Foreskin fibroblast (primary cell): ENCODE measurements at places on chromosomes 3 and 15.
A peak's percentile ranks its signal among the peaks of the same experiment; 100 is the strongest.

GRCh38 chr3:139198929-139199328 lies 144.9 kb upstream of the MRPS22 start:
- peak; percentile 66 for DNase-seq

DNA sequence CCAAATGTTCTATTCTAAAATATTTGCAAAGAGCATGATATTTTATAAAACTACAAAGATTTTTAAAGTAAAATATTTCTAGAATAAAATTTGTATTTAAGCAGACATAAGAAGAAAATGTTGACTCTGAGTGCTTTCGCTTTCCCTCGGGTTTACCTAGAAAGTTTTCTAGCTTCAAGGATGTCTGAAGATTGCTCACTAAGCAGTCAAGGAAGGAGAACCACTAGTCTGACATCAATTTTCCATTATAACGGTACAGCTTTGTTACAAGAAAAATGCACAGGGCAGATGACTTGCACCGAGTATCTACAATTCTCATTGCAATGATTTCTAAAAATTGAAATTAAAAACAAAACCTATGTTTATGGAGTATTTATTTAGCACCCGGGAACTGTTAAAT lies 14.2 kb downstream of the GPR15 start:
- DNase-seq = no peak

GRCh38 chr3:177554895-177555759 lies 357.8 kb upstream of the TBL1XR1 start:
- DNase-seq = peak; percentile 28

GRCh38 chr15:67322481-67322880 lies 67.9 kb downstream of the IQCH start:
- no peak for DNase-seq

DNA sequence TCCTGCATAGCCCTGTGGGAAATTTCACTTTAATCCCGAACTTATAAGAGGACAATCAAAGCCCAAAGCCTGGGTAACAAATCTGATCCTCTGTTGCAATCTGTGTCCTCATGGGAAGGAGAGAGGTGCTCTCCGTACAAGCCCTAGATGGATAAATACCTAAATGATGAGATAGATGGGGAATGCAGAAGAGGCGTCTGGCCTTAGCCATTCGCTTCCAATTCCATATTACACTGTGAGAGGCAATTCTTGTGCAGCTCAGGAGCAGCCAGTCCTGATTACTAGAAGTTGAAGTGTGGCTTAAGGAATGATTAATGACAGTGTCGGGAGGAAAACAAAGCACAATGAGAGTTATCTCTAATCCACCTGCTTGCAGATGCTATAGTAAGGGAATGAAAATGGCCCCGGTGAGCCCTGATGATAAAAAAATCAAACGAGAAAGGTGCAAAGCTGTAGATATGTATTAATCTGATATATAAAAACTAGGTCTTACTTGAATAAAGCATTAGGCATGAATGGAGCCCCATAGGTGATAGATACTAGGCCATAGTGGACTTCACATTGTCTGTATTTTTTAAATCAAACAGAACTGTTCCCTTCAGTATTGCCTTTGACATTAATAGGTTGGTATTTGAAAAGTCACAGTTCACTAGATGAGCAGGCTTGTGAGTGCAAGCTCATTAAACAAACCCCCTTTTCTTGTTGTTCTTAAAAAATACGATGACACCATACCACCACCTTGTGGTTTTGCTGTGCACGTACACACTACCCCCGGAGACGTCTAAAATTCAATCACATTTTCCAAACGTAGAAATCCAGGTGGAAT lies 54.2 kb upstream of the TMCO5A start:
- DNase-seq = peak; percentile 50

GRCh38 chr3:89113344-89113743 lies 5.9 kb downstream of the EPHA3 start:
- no peak for DNase-seq

DNA sequence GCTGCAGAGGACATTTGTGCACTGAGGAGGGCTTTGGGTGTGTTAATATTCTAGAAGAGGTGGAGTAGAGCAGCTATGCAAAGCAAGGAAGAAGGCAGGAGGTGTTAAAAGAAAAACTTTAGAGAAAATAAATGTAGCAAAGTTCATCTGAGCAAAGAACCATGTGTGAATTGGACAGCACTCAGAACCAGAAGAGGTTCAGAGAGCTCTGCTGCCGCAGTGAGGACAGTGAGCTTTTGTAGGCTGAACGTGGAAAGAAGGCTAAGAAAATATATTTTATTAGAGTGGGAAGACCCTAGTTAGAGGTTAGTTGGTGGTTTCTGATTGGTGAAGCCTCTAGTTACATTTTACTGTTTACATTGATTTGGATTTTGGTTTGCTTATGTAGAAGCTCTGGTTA lies 50.7 kb downstream of the ST6GAL1 start:
- no peak for DNase-seq

DNA sequence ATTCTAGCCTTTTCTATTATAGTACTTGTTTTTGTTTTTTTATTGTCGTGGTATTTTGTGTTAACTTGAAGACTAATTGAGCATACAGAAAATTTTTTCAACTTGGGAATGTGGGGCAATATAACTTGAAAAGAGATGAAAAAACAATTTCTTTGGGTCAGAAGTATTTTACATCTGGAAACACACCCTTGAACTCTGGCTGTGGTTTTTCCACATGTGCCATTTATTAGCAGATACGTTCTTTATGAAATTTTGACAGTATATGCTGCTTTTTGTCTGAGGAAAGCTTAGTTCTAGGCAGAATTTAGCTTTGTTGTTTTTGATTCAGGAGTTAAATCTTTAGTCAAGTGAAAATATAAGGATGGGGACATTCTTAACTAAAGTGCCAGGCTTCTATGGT lies 44.7 kb downstream of the TCF12 start:
- peak; percentile 71 for DNase-seq

GRCh38 chr3:170528726-170529125 lies 57.1 kb downstream of the SLC7A14 start:
- no peak for DNase-seq

GRCh38 chr3:52090131-52090932 lies 34.0 kb upstream of the DUSP7 start:
- DNase-seq = peak; percentile 92

DNA sequence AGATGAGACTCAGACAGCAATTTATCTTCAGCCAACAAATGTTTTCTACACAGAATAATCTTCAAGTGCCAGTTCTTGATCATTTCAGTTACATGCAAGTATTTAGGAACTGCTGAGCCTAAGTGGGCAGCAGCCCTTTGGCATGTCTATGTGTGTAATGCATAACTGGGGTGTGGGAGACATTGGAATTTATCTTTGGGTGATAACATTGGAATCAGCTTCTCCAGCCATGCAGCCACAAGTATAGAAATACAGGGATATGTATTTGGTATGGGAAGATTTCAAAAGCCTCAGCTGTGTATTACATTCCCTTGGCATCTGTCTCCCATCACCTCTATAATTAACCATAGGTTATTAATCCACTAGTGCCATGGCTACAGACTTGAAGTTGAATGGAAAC lies 63.4 kb upstream of the FOXP1 start:
- no peak for DNase-seq

- DNase-seq = no peak
These were observed 337.2 kb upstream of the DNAJC19 start for GRCh38 chr3:181326637-181327223.

DNA sequence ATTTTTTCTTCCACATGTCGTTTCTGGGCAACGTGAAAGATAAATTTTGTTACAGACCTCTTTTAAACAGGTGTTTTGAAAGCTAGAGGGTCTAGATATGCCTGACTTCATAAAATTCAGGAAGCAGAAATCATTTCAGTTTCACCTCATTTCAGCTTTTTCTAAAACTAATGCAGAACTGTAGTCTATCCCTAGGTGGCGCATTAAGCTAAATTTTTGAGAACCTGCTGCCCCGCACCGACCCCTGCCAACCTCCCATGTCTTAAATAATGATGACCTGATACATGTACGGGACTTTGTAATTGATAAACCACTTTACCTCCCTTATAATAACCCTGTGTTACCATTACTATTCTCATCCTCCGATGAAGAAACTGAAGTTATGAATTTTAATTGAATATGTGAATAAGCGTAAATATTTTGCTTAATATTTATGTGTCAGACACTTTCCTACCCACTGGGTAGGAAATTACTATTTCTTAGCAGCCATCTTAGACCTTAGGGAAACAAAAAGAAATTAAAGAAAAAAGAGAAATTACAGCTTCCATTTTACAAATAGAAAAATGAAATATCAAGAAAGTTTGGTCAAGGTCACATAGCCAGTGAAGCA lies 78.7 kb upstream of the GCNT3 start:
- peak; percentile 10 for DNase-seq

- no peak for DNase-seq
These were observed 146.1 kb downstream of the THSD4 start for GRCh38 chr15:71261418-71261817.

DNA sequence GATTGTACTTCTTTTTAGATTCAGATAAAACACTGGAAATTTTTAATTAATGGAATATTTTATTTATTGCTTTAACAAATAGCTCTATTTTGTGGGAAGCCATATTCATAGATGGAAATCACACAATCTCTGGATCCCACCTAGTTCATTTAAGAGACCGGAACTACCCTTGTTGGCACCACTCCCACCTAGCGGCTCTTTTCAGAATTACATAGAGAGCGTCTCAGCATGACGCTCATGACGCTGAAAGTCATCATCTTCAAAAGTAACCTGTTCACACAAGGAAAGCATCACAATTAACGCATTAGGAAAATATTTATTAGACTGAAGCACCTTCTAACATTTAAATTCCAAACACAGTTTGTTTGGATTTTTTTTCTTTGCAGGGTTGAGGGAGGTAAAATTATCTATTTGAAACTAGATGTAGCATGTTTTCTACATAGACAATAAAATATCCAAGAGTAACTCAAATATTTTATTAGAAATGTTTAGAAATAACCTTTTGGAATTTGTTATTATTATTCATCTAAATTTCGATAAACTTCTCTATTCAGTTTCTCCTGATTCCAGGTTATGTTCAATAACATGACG lies 214.9 kb upstream of the ARRDC4 start:
- DNase-seq = peak; percentile 1

- no peak for DNase-seq
These were observed 2.2 kb downstream of the FURIN start for GRCh38 chr15:90870354-90871138.

GRCh38 chr15:45993072-45993471 lies 358.2 kb downstream of the SQOR start:
- no peak for DNase-seq

DNA sequence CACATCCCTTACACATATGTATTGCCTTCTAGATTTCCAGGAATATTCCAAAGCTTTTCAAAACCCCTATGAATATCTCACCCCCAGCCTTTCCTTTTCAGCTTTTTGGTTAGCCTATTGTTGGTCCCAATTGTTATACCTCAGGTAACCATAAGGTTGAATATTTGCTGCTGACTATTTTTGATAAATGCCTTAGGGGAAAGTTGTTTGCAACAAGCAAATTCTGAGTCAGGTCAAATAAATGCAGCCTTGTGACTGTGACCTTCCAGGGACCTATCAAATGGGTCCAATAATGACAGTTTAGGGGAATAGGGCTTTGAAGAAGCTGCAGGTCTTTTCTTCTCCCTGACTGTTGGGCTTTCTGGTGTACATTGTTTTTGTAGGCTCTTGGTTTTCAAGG lies 699.7 kb downstream of the NTRK3 start:
- no peak for DNase-seq

- peak; percentile 96 for DNase-seq
These were observed 93.7 kb downstream of the RAD18 start for GRCh38 chr3:8869613-8870012.

- no peak for DNase-seq
These were observed 1.9 kb downstream of the SLC51A start for GRCh38 chr3:196218155-196218712.

GRCh38 chr3:122687298-122687697 lies 6.7 kb downstream of the PARP14 start:
- no peak for DNase-seq

DNA sequence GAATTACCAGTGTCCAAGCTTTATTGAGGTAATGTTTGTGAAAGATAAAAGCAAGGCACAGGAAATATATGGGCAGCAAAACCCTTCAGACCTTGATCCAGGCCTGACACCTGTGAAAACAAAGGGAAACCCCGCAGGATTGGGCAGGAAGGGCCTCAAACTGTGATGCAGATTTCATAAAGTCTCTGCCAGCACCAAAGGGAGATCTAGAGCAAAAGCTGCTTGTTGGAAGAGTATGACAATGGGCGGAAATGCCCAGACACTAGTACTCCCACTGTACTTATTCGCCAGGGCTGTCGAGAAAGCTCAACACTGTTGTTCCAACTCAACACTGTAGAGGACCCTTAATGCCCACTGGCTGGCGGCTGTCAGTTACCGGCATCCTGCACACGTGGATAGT lies 207.9 kb downstream of the CD47 start:
- no peak for DNase-seq

GRCh38 chr3:114147251-114147650 lies 31.6 kb downstream of the DRD3 start:
- no peak for DNase-seq

DNA sequence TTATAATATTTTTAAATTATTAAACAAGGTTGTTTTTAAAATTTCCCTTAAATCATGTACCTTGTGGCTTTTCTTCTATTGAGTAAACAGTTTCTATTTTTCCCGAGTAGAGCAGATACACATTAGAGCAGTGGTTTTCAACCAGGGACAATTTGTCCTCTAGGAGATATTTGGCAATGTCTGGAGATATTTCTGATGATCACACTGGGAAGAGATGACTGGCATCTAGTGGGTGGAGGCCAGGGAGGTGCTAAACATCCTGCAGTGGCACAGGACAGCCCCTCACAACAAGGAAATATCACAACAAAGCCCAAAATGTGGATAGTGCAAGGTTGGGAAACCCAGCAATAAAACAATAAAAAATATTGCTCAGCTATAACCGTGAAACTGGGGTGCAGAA lies 113.0 kb upstream of the PTPRG start:
- DNase-seq = no peak

DNA sequence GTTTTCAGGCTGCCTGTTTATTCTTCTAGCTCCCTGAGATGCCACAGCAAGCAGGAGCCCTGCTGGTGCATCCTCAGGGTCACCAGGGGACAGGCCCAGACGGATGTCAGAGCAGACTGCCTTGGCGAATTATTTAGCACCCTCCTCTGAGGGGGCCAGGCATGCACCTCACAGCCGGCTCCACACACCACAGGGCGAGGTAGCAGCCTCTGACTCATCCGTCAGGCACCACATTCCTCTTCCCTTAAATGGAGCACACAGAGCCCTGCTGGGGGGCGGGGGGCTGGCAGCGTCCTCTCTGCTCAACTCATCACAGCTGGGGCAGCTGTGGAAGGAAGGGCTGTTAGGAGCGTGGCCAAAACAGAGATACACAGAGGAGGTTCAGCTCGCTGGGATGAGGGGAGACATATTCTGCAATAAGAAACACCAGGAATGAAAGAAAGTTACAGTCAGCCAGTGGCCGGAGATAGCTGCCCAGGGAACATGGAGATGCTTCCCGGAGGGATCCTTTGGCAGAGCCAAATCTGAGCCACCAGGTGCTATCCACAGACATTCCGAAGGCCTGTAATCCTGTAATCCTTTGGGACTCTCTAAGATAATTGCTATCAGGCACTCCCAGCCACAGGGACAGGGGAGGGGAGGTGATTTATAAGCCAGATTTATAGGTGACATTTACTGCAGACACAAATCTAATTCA lies 13.9 kb upstream of the PRICKLE2 start:
- peak; percentile 95 for DNase-seq

- no peak for DNase-seq
These were observed 37.2 kb upstream of the PHLDB2 start for GRCh38 chr3:111821891-111822290.
